Fibroblast of skin of abdomen (primary cell): ENCODE measurements at places on chromosomes 1 and 21.

- DNase-seq: no peak
These were observed 148.5 kb downstream of the POU2F1 start for GRCh38 chr1:167369175-167369574.

DNA sequence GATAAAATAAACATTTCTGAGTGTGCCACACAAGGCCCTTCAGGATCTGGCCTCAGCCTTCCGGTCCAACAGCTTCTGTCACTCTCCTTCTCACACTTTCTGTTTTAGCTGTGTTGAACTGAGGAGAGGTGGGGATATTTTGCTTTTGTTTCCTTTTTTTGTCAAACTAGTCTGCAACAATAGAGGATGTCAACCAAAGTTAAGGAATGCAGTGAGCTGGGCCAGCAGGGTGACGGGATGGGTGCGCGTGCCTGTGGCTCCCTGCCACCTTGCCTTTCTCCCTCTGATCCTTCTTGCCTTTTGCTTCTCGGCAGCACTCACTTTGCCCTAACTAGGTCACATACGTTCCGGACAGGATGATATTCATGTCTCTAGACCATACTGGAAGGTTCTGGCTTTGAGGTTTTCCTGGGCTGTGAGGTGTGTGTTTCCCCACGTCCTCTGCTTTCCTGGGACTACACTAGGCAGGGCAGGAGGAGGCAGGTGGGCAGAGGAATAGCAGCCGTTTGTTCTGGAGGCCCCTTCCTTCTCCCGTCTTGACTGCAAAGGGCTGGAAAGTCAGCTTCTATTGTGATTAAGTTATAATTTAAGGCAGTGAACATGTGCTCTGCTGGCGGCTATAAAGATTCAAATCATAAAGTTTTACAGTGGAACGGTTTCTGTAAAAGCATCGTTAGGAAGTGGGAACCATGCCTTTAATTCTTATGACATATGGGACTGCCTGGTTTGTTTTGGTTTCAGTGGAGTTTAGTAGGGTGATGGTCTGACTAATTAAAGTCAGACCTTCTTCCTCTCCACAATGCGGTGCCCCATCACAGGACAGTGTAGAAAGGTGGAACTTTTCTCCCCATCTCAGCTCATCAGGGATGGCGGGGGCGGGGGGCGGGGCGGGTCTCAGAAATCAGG is 67.8 kb downstream of the RNF220 start:
- DNase-seq: no peak

- no peak for DNase-seq
These were observed 7.9 kb downstream of the CSDE1 start for GRCh38 chr1:114749835-114750234.

GRCh38 chr1:68255301-68255700 is 23.0 kb upstream of the WLS start:
- DNase-seq: no peak

GRCh38 chr1:178055779-178056471 is 38.0 kb upstream of the RASAL2 start:
- no peak for DNase-seq

GRCh38 chr1:20445956-20446355 is 40.1 kb downstream of the CAMK2N1 start:
- DNase-seq: no peak

GRCh38 chr1:231847612-231848397 is 221.2 kb downstream of the DISC1 start:
- DNase-seq: no peak

DNA sequence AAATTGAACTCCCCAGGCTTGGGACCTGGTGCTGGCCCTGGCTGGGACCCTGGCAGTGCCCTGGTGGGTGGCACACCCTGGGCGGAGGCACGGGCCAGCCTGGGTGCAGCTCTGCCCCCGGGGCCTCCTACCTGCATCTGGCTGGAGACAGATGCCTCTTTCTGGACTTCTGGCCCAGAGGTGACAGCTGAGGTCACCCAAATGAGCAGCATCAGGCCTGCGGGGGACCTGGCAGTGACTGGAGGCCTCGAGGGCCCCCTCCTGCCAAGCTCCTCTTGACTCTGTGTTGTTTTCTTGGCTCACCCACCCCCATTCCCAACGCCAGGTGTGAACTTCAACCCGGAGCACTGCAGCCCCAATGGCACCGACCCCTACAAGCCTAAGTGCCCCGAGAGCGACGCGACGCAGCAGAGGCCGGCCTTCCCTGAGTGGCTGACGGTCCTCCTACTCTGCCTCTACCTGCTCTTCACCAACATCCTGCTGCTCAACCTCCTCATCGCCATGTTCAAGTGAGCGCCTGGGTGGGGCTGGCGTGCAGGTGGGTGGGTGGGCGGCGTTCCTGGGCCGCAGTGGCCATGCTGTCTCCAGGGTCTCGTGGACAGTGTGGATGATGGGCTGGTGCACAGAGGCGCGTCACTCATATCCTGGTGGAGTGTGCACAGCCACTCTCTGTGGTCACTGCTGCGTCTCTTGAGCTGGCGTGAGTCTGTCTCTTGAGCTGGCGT is 41.6 kb upstream of the LRRC3 start:
- DNase-seq: no peak

- no peak for DNase-seq
These were observed 61.2 kb upstream of the TRABD2B start for GRCh38 chr1:48058135-48059025.

DNA sequence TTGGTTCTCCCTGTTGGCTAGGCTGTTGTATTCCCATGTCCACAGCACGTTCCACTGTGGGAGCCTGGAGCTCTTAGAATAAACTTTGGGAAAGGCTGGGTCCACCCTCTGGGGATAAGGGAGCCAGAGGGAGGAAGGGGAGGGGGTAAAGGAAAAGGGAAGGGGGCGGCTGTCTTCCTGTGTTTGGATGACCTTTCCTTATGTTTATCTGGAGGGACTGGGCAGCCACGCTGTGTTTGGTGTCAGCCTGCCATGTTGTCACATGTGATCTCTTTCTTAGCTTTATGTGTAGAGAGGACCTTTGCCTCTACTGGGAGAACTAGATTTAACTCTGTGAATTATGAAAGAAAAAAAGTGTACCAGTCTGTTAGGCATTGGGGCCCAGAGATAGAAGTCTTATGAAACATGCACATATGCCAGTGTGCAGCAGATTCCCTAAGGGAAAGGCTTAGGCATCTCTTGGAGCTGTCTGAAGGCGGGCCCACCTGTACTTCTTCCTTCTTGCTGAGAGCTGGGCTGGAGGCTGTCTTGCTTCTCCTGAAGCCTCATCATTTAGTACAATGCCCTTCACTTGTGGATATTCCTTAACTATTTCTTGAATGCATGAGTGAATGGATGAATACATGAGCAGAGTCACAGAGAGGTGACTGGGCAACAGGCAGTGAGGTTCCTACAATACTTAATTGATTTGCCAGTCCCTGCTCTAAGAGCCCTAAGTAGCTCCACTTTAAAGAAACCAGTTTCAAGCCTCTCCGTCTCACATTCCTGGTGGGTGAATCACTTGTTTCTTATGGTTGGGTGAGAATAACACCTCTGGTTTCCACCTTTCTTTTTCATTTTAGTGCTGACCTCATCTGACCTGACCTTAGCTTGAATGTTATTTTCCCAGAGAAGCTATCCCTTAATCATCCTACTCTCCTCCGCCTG is 62.5 kb upstream of the ARHGAP29 start:
- peak; percentile 58 for DNase-seq

GRCh38 chr1:234533034-234533891 is 54.3 kb upstream of the TARBP1 start:
- peak; percentile 97 for DNase-seq

DNA sequence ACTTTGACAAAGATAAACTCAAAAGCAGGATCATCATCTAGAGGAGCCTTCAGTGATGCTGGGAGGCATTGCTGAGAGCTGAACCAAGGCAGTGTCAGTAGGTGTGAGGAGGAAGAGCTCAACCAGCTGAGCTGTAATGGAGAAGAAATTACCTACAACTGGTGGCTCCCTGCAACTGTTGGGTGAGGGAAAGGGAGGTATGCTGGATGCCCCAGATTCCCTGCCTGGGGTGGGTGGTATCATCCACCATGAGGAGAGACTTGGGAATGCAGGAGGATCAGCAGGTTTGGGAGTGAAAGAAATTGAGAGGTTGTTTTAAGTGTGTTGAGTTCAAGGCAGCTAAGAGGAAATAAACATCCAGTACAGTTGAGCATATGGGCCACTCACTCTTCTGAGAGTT is 199.8 kb downstream of the DNM3 start:
- no peak for DNase-seq

DNA sequence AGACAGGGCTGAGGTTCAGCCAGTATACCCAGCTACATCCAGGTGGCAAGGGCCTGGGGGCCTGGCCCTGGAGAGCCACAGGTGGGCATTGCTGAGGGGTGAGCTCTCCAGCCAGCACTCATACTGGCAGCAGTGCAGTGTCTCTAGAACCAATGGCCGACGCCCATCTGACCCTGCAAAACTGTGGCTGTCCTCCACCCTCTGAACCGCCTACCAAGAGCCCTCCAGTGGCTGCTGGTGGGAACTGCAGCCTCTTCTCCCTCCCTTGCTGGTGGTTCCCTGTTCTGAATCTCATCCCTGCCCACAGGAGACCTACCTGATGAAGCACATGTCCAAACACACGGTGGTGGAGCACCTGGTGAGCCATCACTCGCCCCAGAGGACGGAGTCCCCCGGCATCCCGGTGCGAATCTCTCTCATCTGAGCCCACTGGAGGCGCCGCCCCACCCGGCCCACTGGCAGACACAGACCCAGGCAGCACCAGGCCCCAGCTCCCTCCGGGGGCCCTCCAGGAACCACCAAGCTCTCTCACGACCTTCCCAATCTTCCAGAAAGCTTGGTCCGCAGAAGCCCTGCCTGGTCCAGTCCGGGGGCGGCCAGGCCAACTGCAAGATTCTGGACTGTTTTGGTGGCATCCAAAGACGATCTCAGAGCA is 22.1 kb downstream of the A3GALT2 start:
- peak; percentile 44 for DNase-seq

GRCh38 chr21:42392731-42393442 is 3.0 kb downstream of the TMPRSS3 start:
- DNase-seq: no peak

GRCh38 chr1:188499690-188500089 is 1670.9 kb downstream of the PLA2G4A start:
- peak; percentile 17 for DNase-seq

GRCh38 chr1:205658943-205659581 is 21.2 kb downstream of the SLC45A3 start:
- DNase-seq: peak; percentile 63

- DNase-seq: no peak
These were observed 8.8 kb upstream of the SAMSN1 start for GRCh38 chr21:14554948-14555347.

- no peak for DNase-seq
These were observed 114.6 kb downstream of the TNFSF18 start for GRCh38 chr1:172936088-172936645.

DNA sequence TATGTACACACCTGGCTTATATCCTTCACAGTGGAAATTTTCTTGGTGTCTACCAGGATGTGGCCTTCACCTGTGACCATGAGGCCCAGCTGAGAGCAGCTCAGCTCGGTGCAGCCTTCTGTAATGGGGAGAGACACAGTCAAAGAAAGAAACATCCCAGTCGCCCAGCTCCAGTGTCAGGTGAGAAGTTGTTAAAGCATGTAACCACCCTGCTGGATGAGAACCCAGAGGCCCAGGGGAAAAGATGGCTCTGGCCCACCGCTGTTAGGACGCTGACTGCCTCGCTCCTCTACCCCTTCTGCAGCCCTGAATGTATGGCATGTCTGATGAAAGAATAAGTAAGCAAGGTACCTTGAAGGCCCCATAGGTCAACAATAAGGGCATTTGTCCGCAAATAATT is 52.7 kb downstream of the SCCPDH start:
- no peak for DNase-seq

- no peak for DNase-seq
These were observed 34.4 kb downstream of the C21orf91 start for GRCh38 chr21:17784604-17785402.

DNA sequence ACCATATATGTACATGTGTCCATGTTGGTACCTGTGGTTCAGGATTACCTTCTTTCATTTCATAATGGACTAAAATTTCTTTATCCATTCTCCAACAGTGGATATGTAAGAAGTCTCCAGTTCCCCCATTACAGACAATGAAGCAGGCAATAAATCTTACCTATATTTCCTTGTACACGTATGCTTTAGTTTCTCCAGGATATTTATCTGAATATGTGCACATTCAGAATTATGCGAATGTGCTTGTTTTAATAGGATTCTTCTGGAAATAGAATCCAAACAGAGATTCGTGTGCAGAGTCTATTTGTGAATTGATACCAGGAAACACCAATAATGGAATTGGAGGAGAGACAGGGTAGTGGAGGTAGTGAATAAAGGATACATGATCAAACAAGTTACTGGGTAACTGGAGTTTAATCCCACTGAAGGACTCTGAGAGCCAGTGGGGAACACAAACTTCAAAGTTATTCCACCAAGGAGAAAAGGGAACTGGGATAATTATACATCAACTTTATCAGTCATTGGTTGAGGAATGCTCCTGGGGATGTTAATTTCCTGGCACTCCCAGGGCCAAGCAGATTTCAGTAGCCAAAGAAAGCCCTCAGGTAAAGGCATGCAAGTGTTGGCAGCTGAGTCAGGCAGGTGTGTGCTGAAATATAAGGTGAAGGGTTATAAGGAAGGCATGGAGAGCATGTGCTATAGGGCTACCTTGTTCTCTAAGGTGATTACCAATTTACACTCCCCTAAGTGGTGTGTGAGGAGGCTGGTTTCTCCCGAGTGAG is 374.9 kb upstream of the PBX1 start:
- no peak for DNase-seq

GRCh38 chr1:203120325-203121153 is 7.0 kb upstream of the ADORA1 start:
- DNase-seq: no peak

DNA sequence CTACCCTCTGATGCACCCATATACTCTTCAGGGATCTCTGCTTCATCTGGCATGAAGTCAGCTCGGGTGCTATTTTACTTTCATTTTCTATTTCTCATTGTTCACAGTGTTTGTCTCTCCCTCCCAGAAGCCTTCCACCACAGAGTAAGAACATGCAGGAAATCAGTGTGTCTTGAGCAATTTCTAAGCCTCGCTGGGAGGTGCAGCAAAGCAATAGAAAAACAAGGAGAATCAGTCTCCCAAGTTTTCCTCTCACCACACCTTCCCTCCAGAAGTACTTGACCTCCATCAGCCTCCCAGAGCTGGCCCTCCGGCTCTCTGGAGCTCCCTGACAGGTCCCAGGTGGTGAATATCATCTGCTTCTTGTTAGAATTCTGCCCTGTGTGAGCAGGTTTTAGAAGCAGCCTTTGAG is 594.7 kb upstream of the CAMK1G start:
- DNase-seq: peak; percentile 69

GRCh38 chr1:19360843-19361610 is 48.9 kb downstream of the SLC66A1 start:
- DNase-seq: no peak

GRCh38 chr1:239662950-239663349 is 276.6 kb downstream of the CHRM3 start:
- DNase-seq: no peak

DNA sequence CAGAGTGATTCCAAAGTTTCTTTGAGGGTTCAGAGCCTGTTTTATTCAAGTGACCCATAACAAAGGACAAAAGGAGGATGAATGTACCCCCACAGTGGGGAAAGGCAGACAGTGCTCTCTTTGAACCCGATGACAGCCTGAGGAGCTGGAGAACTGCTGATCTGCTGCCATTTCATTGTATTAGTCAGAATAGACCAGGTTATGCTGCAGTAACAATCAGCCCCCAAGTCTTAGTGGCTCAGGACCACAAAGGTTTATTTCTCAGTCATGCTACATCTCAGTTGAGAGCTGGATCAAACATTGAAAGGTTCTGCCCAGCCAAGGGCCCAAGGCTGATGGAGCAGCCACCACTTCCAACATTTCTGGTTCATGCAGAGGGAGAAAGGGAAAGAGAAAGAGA is 88.9 kb downstream of the HUNK start:
- no peak for DNase-seq

GRCh38 chr1:86183810-86184209 is 27.2 kb upstream of the COL24A1 start:
- no peak for DNase-seq
